ENCODE measurements at places on chromosomes 1 and 21.

- DNase-seq: no peak
- H3K4me1 ChIP-seq: peaks cover 6% of the 10 kb centered on the region
- H3K4me3 ChIP-seq: no peak overlapping the region
- no peak overlapping the region for H3K27ac ChIP-seq
Measured at GRCh38 chr1:94105957-94106529, 14.9 kb downstream of the ABCA4 start.

- no peak overlapping the region for H3K4me3 ChIP-seq
- H3K36me3 ChIP-seq: no peaks in the 10 kb centered on the region
- no peaks in the 10 kb centered on the region for H3K27me3 ChIP-seq
- no peaks in the 10 kb centered on the region for H3K4me1 ChIP-seq
Measured at GRCh38 chr1:182297335-182297734, 94.3 kb downstream of the GLUL start.

- peaks cover 2% of the 10 kb centered on the region for H3K27me3 ChIP-seq
- H3K4me3 ChIP-seq: no peak overlapping the region
- no peaks in the 10 kb centered on the region for H3K36me3 ChIP-seq
- no peak overlapping the region for H3K27ac ChIP-seq
- no peak for DNase-seq
Measured at GRCh38 chr1:76933847-76934815, 66.9 kb downstream of the ST6GALNAC5 start.

DNA sequence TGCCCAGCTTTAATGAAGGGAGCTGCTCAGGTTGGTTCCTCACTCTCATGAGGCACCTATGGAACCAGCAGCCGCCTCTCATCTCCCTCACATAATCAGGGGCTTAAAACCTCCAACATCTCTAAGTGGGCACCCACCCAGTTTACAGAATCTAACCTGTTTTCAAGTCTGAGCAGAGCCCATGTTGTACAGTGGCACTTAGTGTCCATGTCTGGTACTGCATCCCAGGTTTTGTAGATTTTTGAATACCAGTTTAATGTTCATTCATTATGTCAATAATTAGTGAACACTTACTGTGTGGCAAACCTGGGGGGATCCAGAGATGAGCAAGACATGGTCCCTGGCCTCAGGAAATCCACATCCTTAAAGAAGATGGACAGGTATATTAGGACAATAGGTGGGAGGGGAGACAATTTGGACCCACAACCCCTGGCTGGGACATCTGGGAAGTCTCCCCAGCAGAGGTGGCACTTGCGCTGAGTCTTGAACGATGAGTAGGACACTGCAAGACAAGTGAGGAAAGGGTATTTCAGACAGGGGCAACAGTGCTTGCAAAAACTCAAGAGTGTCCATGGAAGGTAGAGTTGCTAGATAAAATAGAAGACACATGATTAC is 83.3 kb downstream of the LACTBL1 start:
- no peak overlapping the region for H3K4me3 ChIP-seq
- peaks cover 15% of the 10 kb centered on the region for H3K4me1 ChIP-seq
- H3K27ac ChIP-seq: no peak overlapping the region
